ENCODE measurements at places on chromosomes 11 and 22.

GRCh38 chr11:73398132-73398526, 21.9 kb downstream of the RELT start:
- no peak for DNase-seq

GRCh38 chr11:12133547-12134235, 23.3 kb downstream of the MICAL2 start:
- DNase-seq = no peak

DNA sequence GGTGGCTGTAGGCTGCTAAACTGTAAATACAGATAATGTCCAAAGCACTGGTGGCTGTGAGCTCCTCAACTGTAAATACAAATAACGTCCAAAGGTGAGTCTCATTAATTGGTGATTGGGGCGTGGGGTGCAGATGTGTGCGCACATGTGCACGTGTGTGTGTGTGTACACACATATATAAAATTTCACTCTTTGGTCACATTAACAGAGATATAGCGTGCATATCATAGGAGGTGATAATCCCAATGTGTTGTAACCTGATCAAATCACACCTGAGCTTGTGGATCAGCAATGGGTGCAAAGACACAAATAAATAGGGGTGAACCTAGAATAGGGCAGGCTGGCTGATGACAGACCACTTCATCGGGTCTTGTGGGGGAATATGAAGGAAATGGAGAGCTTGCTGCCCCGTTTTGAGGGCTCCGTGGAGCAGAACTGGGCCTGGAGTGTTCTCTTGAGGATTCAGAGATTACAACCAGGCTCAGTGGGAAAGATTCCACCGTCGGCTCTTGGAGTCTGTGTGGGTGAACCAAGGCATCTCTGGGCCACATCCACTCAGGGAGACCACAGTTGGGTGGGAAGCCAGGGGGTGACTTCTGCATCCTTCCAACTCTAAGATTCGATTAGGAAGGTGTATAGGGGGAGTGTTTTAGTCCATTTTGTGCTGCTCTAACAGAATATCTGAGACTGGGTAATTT, 24.9 kb upstream of the OSBPL5 start:
- DNase-seq = no peak

GRCh38 chr11:4466871-4467442, 15.5 kb upstream of the OR52K1 start:
- no peak for DNase-seq

- DNase-seq = peak; percentile 44
These were observed 565 bp downstream of the NUCB2 start for GRCh38 chr11:17277024-17277584.

DNA sequence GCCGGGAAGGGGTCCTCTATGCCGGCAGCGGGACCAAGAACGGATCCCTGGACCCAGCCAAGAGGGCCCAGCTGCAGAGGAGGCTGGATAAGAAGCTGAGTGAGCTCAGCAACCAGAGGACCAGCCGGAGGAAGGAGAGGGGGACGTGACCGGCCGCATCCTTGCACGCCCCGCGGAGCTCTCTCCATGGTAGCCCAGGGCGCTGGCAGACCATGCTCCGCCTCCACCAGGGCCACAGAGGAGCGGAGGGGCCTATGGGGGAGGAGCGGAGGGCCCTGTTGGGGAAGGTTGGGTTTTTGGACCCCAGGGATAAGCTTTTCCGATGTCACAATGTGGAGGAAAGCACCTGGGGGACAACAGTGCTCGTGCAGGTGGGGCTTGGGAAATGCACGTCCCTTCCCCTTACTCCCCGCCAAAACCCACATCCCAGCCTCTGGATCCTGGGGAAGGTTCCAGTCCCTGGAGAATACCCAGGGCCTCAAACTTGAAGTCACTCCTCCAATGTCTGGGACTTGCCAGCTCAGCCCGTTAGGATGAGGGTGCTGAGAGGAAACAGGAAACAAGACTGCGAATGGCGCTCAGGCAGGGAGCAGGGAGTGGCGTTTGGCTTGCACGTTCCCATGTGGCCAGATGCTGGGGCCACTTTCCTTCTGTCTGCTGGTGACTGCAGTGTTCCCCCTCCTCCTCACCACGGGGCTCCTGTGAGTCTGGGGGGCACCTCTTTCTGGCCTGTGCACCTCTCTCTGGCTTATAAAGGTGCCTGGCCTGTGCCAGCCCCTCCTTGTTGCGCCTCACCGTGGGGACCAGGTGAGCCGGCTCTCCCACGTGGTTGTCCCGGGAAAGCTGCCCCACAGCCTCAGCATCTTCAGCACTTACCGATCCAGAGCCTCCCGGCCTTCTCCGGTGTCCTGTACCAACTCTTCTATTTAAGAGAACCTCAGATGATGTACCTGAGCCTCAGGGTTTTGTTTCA, 36.2 kb downstream of the IGHMBP2 start:
- no peak for DNase-seq

- DNase-seq = no peak
These were observed 206.1 kb downstream of the PGR start for GRCh38 chr11:100923555-100923954.

- no peak for DNase-seq
These were observed 22.6 kb downstream of the POU2AF3 start for GRCh38 chr11:111320728-111321568.

- DNase-seq = no peak
These were observed 202.4 kb downstream of the BARX2 start for GRCh38 chr11:129578006-129578405.

- no peak for DNase-seq
These were observed 84.4 kb downstream of the CSTPP1 start for GRCh38 chr11:47020793-47021526.

DNA sequence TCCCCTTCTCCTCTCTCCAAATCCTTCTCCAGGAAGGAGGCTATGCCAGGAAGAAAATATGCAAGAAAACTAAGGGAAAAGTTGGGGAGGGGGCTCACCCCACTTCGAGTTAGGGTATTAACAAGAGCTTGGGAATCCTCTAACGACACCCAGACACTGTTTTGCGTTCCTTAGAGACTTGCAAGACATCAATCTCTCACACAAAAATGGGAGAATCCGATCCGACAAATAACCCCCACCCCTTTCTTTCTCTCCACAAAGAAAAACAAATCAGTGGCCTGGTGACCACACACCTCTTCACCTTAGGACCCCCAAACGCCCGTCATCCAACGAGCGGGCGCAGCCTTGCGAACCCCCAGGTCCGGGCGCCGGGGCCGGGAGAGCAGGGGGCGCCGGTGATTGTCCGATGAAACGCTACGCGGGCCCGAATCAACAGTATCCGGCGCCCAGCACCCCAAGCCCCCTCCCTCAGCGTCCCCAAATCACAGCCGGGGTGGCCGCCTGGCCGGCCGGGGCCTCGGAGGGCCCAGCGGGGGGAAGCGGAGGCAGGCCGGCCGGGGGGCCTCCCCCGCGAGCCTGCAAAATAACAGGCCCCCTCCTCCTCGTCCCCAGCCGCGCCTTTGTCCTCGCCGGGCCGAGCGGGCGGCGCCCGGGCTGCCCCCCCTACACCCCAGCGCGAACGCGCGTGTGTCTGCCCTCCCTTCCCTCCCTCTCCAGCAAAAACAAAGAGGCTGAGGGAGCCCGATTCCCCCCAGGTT, 690 bp downstream of the CSNK1E start:
- peak; percentile 44 for DNase-seq

- no peak for DNase-seq
These were observed 84.0 kb downstream of the RPS6KA4 start for GRCh38 chr11:64443001-64443400.

DNA sequence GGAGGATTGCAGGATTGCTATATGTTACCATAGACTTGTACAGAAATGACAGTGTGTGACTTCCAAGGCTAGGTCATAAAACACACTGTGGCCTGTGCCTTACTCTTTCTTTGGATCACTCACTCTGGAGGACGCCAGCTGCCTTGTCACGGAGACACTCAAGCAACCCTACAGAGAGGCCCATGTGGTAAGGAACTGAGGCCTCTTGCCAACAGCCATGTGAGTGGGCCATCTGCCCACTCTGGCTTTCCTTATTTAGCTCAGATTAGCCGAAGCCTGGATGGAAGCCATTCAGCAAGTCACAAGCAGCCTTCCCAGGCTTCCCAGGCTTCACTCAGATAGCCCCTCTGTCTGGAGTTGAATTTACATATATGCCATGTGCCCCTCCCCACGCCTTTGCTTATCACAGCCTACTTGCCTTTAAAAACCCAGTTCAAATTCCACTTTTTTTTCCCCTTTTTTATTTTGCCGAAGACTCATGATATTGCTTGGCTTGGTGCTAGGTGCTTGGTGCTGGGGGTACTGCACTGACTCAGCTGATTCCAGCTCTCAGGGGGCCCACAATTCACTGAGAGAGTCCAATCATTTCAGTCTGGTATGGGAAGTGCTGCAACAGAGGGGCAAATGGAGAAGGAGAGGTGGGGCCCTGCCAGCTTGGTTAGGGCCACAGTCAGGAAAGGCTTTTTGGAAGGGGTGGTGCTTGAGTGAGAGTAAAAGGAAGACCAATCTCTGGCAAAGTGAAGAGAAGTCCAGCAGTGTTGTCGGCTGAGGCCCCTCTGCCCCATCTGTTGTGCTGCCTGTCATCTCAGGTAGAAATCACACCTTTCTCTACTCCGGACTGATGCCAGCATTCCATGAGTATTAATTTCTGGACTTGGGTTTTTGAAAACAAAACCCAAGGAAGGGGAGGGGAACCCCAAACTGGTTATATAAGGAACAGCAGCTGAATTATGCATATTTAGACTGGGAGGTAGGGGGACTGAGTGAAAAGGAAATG, 14.5 kb upstream of the P4HA3 start:
- DNase-seq = no peak

DNA sequence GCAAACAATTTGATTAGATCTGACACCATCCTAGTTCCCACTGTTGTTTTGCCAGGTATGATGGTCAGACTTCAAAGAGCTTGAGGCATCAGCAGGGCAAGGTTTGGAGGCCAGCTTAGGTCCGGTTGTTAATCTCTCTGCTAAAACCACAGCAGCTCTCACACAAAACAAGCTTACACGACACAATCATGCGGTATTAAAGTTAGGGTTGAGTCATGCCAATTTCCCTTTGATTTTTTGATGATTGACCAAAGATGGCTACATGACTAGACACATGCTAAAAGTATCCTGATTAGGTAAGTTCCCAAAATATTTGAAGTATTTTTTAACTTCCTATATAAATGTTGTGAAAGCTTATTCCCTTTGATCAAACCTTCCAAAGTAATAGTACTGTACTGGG, 145.9 kb downstream of the ELP4 start:
- DNase-seq = peak; percentile 85

- no peak for DNase-seq
These were observed 51.8 kb downstream of the CD6 start for GRCh38 chr11:61023086-61023965.

DNA sequence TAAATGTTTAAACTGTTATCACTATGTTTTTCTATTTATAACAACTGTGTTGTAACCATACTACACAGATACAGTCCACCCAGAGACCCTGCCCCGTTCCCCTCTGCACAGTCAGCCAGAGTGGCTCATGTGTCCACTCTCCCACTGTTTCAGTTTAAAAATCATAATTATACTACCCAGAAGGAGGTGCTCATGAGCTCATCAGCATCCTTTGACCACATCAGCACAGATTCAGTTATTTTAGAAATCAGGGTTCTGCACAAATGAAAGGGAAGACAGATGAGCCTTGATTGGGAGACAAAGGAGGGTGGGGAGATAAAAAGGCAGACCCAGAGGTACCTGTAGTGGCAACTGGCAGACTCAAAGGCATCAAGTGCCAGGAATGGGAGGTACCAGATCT, 124.3 kb downstream of the RCN1 start:
- DNase-seq = no peak

- peak; percentile 83 for DNase-seq
These were observed 18.7 kb upstream of the SCGB1D1 start for GRCh38 chr11:62171261-62171723.

- peak; percentile 35 for DNase-seq
These were observed 27.9 kb downstream of the CABIN1 start for GRCh38 chr22:24039046-24039445.

DNA sequence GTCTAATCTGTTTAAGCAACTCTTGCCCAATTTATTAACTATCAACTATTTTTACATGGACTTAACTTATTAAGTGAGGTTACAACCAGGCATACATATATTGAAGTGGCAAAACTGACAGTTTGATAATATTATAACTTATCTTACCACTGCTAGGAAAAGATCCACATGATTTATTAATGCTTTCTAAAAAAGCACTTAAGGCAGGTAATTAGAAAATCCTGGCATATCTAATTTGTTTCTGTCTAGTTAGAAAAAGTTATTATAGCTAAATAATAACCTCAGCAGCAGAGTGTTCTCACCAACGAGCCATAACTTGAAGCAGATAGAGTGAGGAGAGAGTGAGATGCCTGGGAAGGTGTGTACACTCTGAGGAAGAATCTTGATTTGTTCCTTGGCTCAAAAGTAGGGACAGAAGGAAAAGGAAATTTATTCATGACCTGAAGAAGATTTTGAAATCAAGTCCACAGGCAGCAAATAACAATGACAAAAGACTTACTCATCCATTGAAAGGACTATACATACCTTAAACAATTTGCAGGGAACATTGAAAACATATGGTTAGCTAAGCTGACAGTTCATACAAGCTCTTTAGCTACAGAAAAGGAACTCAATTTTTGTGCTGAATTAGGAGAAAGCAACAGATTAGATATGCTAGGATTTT, 7.1 kb upstream of the MUC15 start:
- DNase-seq = peak; percentile 83

DNA sequence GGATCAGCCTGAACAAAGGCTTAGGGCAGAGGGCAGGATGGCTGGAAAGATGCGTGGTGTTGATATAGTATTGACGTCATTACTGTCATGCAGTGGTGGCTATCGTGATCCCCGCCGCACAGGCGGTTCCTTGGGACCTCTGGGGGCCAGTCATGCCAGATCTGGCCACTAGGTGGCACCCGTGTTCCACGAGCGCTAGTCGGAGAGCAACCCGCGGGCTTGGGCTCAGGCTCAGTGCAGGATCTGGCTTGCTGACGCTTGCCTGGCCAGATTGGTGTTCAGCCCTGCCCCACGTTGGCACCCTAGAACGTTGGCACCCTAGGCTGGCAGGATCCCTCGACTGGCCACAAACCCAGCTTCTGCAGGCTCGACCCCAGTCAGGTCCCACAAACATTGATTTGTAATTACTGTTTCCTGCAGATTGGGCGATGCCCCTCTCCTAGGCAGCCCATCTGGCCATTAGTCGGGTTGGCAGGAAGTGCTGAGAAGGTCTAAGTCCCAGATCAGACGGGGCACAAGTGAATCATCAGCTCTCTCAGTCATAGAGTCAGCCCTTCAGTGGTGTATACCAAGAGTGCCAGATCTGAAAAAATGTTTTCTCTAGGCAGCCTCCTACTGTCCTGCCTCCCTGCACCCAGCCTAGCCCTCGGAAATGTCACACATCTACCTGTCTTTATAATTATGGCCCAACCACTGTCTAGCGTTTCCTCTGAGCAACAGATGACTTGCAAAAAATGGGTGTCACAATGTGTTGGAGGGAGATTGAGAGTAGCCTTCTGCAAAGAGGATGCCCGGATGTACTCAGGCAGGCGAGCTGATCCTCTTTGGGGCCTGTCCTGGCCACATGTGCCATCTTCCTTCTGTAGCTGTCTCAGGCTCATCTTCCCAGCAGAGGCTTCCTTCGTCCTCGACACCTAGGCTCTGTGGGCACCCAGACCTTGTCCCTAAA, 315.3 kb downstream of the TMEM135 start:
- peak; percentile 89 for DNase-seq

GRCh38 chr11:69912911-69913451, 93.8 kb upstream of the FGF3 start:
- peak; percentile 50 for DNase-seq
